ENCODE measurements at places on chromosomes 4 and X. TPM values are rescaled to one million over a fixed set of nuclear protein-coding genes. Genes with fewer than 3 reads are reported as not detected.
A peak's percentile ranks its signal among the peaks of the same experiment; 100 is the strongest.

DNA sequence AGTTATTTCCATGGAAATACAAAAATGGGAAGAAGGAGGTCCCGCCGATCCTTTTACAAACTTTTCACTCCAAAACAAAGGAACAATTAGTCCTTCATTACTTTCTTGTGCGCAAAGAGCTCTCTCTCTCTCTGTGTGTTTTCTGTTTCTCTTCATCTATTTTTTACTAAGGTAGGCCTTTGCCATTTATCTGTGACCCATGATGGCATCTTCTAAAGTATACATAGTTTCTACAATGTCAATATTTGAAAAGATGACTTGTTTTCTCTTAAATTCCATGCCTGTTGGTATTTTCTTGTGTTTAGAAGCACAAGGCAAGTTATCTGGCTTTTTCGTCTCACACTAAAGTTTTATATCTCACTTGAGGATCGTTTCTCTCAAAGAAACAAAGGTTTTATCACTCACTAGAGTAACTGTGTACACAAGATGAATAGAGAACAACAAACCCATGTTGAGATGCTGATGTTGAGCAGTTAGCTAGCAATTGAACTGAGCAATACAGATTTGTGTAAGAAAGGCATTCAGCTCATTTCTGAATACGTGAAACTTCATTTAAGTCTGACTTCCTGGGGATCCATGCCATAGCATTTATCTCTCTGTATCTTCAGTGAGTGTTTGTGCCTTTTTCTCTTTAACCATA lies 250.3 kb downstream of the GBA3 start:
- H3K36me3 ChIP-seq, result no peaks in the 10 kb centered on the region
- no peaks in the 10 kb centered on the region for H3K27me3 ChIP-seq
- H3K4me3 ChIP-seq, result no peak overlapping the region

DNA sequence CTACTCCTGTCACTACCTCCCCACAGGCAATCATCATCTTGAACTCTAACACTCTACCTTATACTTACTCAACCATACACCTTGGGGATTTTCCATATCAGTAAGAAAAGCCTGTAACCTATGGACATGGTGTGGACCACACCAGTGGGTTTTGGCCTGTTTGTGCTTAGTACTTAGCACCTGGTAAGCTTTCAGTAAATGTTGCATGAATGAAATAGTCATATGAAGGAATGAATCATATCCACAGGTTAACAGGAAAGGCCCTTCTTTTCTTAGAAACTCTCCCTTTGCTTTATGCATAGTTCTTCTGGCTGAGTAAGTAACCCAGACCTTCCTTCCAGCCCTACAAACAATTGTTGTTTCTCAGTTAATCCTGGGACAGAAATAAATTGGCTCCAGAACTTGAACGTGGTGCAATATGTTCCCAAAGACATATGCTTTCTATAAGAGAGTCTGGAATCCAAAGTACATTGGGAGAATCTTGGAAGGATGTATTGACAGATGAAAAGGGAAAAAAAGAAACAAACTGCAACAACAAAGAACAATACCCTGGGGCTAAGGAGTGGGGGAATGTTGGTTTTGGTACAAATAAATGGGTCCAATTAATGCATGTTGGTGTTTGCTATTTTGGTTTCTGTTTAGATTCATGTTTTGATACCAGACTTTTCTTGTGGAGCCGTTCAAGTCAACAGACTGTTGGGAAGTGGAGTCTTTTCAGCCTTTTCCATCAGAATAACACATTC lies 27.8 kb downstream of the RASL11B start:
- no peak overlapping the region for H3K27ac ChIP-seq
- no peak for DNase-seq
- H3K4me1 ChIP-seq, result no peaks in the 10 kb centered on the region
- no peaks in the 10 kb centered on the region for H3K36me3 ChIP-seq
- H3K27me3 ChIP-seq, result no peaks in the 10 kb centered on the region

DNA sequence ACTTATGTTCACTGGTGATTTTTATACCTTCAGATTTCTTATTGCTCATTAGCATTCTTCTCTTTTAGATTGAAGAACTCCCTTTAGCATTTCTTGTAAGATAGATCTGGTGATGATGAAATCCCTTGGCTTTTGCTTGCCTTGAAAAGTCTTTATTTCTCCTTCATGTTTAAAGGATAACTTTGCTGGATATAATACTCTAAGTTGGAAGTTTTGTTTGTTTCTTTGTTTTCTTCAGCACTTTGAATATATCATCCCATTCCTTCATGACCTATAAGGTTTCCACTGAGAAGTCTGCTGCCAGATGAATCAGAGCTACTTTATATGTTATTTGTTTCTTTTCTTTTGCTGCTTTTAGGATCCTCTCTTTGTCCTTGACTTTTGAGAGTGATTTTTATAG lies 18.5 kb downstream of the CC2D2A start:
- H3K27me3 ChIP-seq, result no peaks in the 10 kb centered on the region
- H3K4me3 ChIP-seq, result no peak overlapping the region
- DNase-seq, result no peak
- H3K4me1 ChIP-seq, result no peaks in the 10 kb centered on the region

DNA sequence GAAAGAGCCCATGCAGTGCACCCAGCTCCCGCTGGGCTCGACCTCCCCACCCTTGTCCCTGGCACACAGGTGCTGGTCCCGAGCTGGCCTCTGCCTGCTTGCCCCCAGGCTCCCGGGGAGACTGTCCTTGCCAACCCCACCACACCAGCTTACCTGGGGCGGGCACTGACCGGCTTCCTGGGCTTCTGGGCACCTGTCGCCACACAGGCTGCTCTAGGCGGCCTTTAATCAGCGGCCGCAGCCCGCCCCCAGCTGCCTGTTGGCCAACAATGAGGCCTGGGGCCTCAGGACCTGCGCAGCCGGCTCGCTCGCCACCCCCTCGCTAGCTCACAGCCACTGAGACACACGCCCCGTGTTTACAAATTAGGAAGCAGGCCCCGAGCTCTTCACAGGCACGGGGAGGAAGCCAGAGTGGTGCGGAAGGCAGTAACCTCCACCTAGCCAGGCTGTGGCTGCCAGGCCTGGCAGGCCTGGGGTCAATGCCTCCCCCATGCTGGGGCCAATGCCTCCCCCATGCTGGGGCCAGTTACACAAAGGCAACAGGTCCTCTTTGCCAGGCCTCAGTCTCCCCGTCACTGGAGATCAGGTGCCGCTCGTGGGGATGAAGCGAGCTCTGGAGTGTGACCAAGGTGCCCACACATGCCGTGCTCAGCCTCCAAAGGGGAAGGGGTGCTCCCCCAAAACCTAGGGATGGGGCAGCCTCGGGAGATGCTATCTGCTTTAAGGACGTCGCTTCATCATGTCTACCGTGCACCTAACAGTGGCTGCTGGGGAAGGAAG lies at the start of gene TREX2:
TSS of gene TREX2 (minus strand) at position 201 of the 780 bp plus-strand sequence. CDS start 626 bp downstream, outside the sequence.
- no peak within 1 kb of the TSS for H3K27ac ChIP-seq
- H3K4me3 ChIP-seq, result no peak within 1 kb of the TSS
- H3K36me3 ChIP-seq, result peaks cover 3% of the 10 kb centered on the region
- no peak for DNase-seq
- no peaks in the 10 kb centered on the region for H3K27me3 ChIP-seq

DNA sequence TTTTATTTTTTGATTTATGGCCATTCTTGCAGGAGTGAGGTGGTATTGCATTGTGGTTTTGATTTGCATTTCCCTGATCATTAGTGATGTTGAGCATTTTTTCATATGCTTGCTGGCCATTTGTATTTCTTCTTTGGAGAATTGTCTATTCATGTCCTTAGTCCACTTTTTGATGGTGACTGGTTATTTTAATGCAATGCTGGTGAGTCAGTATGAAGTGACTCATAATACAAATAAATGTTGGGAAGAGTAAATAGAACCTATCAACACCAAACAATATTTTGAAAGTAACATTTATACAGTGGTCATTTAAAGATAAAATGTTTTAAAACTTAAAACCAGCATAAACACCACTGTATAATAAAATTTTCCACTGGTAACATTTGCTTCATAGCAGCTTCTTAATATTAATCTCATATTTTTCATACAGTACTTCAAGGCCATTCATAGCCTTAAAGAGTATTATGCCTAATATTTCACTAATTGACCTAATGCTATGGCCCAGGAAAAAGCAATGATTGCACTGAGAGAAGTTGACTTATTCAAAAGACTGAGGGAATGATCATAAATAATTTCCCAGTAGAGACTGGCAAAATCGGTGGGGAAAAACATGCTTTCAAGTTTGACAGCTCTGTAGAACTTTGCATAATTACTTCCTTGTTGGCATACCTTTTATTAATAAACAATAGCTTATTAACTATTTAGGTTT lies 33.9 kb downstream of the CASK start:
- H3K4me3 ChIP-seq, result no peak overlapping the region
- no peak for DNase-seq
- H3K4me1 ChIP-seq, result peaks cover 3% of the 10 kb centered on the region
- no peaks in the 10 kb centered on the region for H3K36me3 ChIP-seq
- H3K27ac ChIP-seq, result peak overlapping the region; percentile 42

DNA sequence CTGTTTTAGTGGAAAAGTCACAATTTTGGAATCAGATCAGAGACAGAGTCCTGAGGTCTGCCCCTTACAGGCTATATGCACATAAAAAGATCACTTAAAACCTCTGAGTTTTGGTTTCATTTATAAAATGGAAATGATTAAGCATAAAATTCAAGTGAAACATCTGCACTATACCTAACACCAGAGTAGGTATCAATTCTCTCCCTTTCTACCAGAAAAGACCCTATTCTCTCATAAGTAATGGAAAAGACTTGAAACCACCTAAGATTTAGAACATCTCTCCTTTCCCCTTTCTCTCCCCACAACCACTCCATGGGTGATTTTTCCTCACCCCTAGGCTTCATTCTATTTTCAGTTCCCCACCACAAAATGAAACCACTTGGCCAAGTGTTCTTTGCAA lies 907 bp downstream of the LHFPL1 start:
- no peaks in the 10 kb centered on the region for H3K27me3 ChIP-seq
- peaks cover 4% of the 10 kb centered on the region for H3K4me1 ChIP-seq
- no peak for DNase-seq
- no peak overlapping the region for H3K4me3 ChIP-seq

- H3K27ac ChIP-seq, result peak overlapping the region; percentile 84
- peaks cover 18% of the 10 kb centered on the region for H3K4me1 ChIP-seq
- no peak for DNase-seq
- no peaks in the 10 kb centered on the region for H3K27me3 ChIP-seq
Measured at GRCh38 chr4:153518637-153519389, 52.7 kb downstream of the TMEM131L start.

REPS2 gene
- total RNA-seq, result 5.0 TPM

DNA sequence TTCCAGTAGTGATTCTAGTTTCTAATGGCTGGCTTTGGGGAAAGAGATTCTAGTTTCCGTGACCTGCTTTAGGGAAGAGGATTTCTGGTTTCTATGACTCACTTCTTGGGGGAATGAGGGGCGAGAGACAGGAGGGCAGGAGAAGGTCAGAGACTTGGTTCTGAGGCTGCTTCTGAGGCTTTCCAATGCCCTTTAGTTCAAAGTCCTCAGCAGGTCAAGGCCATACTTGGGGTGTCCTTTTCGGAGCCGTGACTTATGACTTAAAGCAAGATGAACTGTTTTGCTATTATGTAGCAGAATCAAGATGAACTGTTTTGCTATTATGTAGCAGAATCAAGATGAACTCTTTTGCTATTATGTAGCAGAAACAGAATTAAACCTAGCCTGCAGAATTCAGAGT lies 52.2 kb upstream of the TLR3 start:
- no peak for DNase-seq
- no peak overlapping the region for H3K4me3 ChIP-seq
- no peaks in the 10 kb centered on the region for H3K36me3 ChIP-seq
- H3K27me3 ChIP-seq, result no peaks in the 10 kb centered on the region

- H3K27me3 ChIP-seq, result no peaks in the 10 kb centered on the region
- H3K27ac ChIP-seq, result no peak overlapping the region
- no peak overlapping the region for H3K4me3 ChIP-seq
Measured at GRCh38 chrX:123330229-123330942, 146.3 kb downstream of the GRIA3 start.

- no peak overlapping the region for H3K4me3 ChIP-seq
- no peak overlapping the region for H3K27ac ChIP-seq
- DNase-seq, result no peak
- H3K36me3 ChIP-seq, result peaks cover 16% of the 10 kb centered on the region
- H3K4me1 ChIP-seq, result no peaks in the 10 kb centered on the region
Measured at GRCh38 chr4:3238721-3239120, 10.2 kb upstream of the MSANTD1 start.

DNA sequence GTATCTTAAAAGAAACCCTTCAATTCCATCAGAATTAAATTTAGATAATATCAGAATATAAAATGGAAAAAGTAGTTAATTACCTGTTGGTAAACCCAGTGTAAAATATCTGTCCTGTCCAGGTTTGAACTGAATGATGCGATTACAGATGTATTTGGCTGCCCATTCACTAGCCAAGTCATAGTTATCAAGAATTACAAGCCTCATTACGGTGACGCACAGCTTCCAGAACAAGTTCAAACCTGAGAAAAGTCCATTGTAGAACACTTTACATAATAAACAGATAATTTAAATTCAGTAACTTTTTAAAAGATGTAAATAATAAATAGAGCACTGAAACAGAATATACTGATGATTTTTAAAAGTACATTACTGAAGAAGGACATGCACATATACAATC lies 4.4 kb downstream of the GNPDA2 start:
- no peak overlapping the region for H3K4me3 ChIP-seq
- H3K27me3 ChIP-seq, result no peaks in the 10 kb centered on the region
- H3K36me3 ChIP-seq, result no peaks in the 10 kb centered on the region

GRCh38 chr4:29081234-29081955 lies 1638.8 kb upstream of the PCDH7 start:
- DNase-seq, result no peak
- H3K36me3 ChIP-seq, result no peaks in the 10 kb centered on the region
- no peak overlapping the region for H3K27ac ChIP-seq
- no peaks in the 10 kb centered on the region for H3K4me1 ChIP-seq

GRCh38 chr4:110613745-110614144 lies 9.1 kb downstream of the PITX2 start:
- H3K27ac ChIP-seq, result no peak overlapping the region
- H3K36me3 ChIP-seq, result no peaks in the 10 kb centered on the region
- DNase-seq, result no peak
- H3K27me3 ChIP-seq, result peaks cover 40% of the 10 kb centered on the region

DNA sequence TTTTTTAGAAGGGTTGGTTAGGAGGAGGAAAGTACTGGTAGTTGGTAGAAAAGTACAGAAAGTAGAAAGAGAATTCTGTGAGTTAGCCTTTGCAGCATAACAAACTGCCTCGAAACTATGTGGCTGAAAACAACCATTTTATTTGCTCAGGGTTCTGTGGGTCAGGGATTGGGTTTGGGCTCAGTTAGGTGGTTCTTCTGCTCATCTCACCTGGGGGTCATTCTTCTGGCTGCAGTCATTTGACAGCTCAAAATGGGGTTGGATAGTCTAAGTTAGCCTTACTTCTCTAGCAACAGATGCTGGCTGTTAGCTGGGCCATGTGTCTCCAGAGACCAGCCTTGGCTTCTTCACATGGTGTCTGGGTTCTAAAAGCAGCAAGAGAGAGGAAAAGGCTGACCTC lies 119.4 kb downstream of the SMIM20 start:
- no peaks in the 10 kb centered on the region for H3K27me3 ChIP-seq
- H3K36me3 ChIP-seq, result no peaks in the 10 kb centered on the region
- DNase-seq, result no peak
- no peak overlapping the region for H3K27ac ChIP-seq

TEX28 gene
- not detected for total RNA-seq

RHOXF2B gene
- total RNA-seq, result not detected

ABCG2 gene
- 23.6 TPM for total RNA-seq
